CD8-positive, alpha-beta memory T cell (primary cell): ENCODE measurements at places on chromosomes 1 and 21.

- DNase-seq = no peak
Observed at GRCh38 chr1:236480758-236481436, 42.9 kb upstream of the LGALS8 start.

GRCh38 chr1:201206176-201206575, 15.6 kb downstream of the IGFN1 start:
- DNase-seq = no peak

GRCh38 chr1:227947676-227948492, at the start of gene WNT9A:
TSS of gene WNT9A (minus strand) at chr1:227947932. CDS start at chr1:227947887, 45 bp downstream.
- DNase-seq = no peak

GRCh38 chr1:92817137-92817697, 14.6 kb upstream of the RPL5 start:
- DNase-seq = no peak

DNA sequence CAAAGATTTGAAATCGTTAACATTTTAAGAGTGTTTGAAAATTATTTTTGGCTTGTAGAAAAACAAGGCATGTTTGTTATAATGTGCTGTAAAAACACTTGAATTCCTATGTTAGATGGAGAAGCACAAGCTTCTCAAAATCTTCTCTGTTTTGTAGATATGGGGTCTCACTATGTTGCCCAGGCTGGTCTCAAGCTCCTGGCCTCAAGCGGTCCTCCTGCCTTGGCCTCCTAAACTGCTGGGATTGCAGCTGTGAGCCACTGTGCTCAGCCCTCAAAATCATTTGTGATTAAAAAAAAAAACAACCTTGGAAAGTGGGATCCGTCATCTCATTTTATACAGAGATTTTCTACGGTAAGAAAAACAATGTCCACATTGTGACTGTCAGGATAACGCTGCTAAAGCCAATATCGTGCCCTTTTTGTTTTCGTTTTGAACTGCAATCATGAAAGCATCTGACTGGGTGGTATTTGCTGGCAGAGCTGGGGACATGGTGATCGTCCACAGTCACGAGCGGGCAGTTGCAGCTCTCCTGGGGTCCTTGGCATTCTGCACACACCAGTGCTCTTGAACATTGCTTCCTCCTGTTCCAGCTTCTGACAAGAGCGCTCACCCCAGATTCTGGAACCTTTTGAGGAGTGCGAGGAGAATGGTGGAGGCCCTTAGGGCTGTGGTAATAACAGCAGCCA, 112.5 kb downstream of the PGBD5 start:
- DNase-seq = no peak

- no peak for DNase-seq
Observed at GRCh38 chr1:111602974-111603373, 16.6 kb upstream of the RAP1A start.

- DNase-seq = no peak
Observed at GRCh38 chr1:179785031-179785431, 41.9 kb downstream of the FAM163A start.
